Activated CD8-positive, alpha-beta T cell treated with anti-CD3 and anti-CD28 coated beads for 36 hours (primary cell): ENCODE measurements at places on chromosomes 11 and 22. TPM values are rescaled to one million over a fixed set of nuclear protein-coding genes. Genes with fewer than 3 reads are reported as not detected.

DNA sequence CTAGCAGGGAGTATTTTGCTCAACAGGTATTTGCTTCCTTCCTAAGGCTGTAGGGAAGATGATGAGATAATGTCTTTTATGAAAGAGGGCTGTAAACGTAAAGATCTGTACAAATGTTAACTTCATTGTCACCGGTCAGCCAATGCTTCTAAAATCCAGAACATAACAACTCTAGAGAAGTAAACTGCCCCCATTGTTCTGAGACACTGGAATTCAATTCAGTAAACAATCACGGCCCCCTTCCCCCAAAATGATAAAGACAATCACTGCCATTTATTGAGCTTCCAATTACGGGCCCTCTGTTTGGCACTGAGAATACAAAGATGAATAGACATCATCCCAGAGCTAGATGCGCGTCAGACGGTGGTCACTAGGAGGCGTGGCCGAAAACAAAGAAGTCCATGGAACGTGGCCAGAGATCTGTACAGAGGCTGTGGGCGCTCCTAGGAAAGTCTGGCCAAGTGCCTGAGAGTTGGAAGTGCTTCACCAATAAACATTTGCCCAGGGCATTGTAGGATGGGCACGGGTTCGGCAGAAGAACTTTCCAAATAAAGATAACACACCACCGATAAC lies 576 bp downstream of the TMEM258 start:
- DNase-seq: peak; percentile 79

GRCh38 chr11:17722000-17722643 lies 2.8 kb downstream of the MYOD1 start:
- DNase-seq: no peak

GRCh38 chr11:32326522-32326921 lies 108.8 kb downstream of the WT1 start:
- no peak for DNase-seq

- DNase-seq: no peak
These were observed 2.5 kb upstream of the TTLL8 start for GRCh38 chr22:50060441-50061140.

GRCh38 chr11:64558065-64558745 lies 32.8 kb upstream of the SLC22A12 start:
- DNase-seq: no peak

DNA sequence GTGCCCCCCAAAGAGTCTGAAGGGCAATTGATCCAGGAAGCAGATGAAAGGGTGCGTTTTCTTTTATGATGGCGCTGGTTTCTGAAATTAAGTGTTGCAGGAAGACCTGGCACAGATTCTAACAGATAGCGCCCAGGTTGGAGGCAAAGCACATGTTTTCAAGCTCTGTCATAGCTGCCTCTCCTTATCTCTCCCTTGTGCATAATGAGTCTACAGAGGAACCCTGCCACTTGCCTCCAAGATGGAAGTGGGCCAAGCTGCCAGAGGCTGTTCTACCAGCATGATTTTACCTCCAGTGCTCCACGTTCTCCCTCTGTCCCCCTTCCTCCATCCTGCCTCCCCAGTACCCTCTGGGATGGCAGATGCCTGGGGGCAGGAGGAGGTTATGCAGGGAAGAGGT lies 30.0 kb upstream of the TLCD5 start:
- no peak for DNase-seq

- no peak for DNase-seq
These were observed 118.8 kb upstream of the CADM1 start for GRCh38 chr11:115623021-115623451.

DNA sequence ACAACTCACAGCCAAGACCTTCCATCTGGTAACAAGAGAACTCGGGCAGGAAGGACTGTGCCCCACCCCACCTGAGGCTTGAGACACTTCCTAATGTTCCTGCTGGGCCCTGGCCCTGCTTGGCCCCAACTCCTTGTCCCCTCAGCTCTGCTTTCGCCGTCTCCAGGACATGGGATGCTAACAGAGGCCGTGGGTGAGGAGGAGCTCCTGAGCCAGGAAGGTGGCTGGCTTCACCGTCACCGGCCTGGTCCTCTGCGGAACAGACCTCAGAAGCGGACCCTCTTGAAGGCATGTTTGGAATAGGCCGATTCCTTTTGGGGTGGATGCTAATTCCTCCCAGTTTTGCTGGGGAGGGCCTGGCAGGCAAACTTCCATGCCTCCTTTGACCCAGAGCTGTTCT lies 154.3 kb downstream of the CACNA1I start:
- DNase-seq: no peak

- DNase-seq: no peak
These were observed 8.0 kb downstream of the MRTFA start for GRCh38 chr22:40628354-40629042.

GRCh38 chr22:38694940-38695339 lies 5.8 kb downstream of the JOSD1 start:
- DNase-seq: no peak

GRCh38 chr22:38953577-38954413 lies 3.6 kb upstream of the APOBEC3A start:
- DNase-seq: peak; percentile 89

GRCh38 chr22:40509401-40510134 lies 127.0 kb downstream of the MRTFA start:
- DNase-seq: no peak

GRCh38 chr11:22076271-22076930 lies 116.5 kb upstream of the ANO5 start:
- no peak for DNase-seq

DNA sequence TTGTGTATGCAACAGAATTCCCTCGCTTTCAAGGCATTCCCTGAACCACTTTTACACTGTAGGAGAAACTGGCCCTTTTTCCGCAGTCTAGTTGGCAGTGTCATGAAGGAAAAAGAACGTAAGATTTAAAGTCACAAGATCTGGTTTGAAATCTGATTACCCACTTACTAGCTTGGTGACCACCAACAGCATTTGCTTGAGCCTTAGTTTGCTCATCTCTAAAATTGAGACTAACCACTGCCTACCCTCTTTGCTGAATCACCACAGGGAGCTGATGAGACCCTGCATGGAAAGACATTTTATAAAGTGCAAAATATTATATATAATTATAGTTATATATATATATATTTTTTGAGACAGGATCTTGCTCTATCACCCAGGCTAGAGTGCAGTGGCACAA lies 39.4 kb downstream of the SYTL2 start:
- no peak for DNase-seq

GRCh38 chr11:109140857-109141515 lies 281.0 kb upstream of the C11orf87 start:
- DNase-seq: no peak

OR52I2 gene
- not detected for total RNA-seq

CLMP gene
- 0.09 TPM for total RNA-seq

AP5B1 gene
- 31.1 TPM for total RNA-seq

OR10D3 gene
- total RNA-seq: not detected

TMEM191C gene
- total RNA-seq: 2.7 TPM
